ENCODE measurements at places on chromosomes 7 and 10. TPM values are rescaled to one million over a fixed set of nuclear protein-coding genes. Genes with fewer than 3 reads are reported as not detected.

DNA sequence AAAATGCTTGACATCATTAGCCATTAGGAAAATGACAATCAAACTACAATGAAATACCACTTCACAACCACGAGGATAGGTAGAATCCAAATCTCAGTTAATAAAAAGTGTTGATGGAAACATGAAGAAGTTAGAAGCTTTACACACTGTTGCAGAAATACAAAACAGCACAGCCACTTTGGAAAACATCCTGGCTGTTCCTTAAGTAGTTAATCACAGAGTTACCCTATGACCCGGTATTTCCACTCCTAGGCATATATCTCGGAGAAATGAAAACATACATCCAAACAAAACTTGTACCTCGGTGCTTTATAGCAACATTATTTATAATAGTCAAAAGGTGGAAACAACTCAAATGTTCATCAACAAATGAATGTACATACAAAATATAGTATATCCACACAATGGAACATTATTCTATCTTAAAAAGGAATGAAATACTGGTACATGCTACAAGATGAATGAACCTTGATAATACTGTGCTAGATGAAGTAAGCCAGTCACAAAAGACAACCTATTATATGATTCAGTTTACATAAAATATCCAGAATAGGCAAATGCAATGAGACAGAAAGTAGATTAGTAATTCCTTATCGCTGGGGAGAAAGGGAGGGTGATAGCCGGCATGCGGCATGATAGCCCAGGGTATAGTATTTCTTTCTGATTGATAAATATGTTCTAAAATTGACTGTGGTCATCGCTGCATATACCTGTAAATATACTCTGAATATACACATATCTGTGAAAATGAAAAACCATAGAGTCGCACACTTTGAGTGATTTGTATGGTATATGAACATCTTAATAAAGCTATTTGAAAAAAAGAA is 1.9 kb downstream of the VWDE start:
- DNase-seq = no peak

DNA sequence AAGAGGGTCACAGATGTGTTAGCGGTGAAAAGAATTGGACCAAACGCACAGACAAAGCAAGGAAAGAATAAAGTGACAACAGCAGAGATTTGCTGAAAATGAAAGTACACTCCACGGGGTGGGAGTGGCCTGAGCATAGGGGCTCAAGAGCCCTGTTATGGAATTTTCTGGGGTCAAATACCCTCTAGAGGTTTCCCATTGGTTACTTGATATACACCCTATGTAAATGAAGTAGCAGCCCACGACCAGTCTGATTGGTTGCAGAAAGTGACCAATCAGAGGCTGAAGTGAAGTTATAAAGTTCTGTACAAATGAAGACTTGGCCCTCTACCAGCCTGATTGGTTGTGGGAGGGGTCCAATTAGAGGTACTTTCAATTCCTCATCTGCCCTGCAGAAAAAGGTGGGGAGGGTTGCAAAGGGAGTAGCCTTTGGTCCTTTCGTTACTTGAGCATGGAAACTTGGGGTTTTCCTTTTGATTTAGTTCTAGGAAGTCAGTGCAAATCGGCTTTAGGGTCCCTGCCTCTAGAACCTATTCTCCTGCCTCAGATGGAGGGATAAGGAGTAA is 125.6 kb upstream of the PRPS1L1 start:
- no peak for DNase-seq

- no peak for DNase-seq
Measured at GRCh38 chr10:43955002-43955596, 306.4 kb upstream of the ZNF32 start.

DNA sequence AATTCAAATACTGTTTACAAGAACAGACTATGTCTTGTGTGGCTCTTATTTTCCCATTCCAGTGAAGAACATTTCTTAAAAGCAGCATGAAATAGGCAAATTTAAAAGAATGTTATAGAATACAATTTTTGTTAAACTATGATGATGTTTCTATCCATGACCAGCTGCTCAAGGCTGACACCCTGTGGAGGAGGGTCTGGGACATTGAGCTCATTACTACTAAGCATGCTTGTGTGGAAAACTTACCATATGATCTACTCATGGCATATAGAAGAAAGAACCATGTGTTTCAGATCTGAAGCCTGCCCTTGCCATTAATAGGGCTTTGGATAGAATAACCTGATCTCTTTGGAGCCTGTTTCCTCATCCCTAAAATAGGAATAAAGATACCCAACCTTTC is 125.0 kb downstream of the FOXP2 start:
- DNase-seq = peak; percentile 66

The SPDYE11 gene
- total RNA-seq = not detected

All from dermis microvascular lymphatic vessel endothelial cell (primary cell).